ENCODE measurements at places on chromosomes 6 and 20. TPM values are rescaled to one million over a fixed set of nuclear protein-coding genes. Genes with fewer than 3 reads are reported as not detected.

UBE2C gene
- total RNA-seq: 281 TPM

LY6G5B gene
- 4.3 TPM for total RNA-seq

VGLL2 gene
- not detected for total RNA-seq

DNAH8 gene
- not detected for total RNA-seq

OPRL1 gene
- 0.98 TPM for total RNA-seq

SLC17A3 gene
- total RNA-seq: 0.87 TPM

COL21A1 gene
- total RNA-seq: 0.60 TPM

BPIFB6 gene
- total RNA-seq: not detected

RUNX2 gene
- total RNA-seq: 1.2 TPM

CRIP3 gene
- not detected for total RNA-seq

ABHD16B gene
- total RNA-seq: not detected

ID1 gene
- total RNA-seq: 530 TPM

C20orf141 gene
- not detected for total RNA-seq

IRAK1BP1 gene
- total RNA-seq: 0.76 TPM

OXT gene
- not detected for total RNA-seq

GHRH gene
- not detected for total RNA-seq

CCNC gene
- 20.0 TPM for total RNA-seq

SSTR4 gene
- 0.17 TPM for total RNA-seq

DYNLT1 gene
- total RNA-seq: 97.2 TPM

Measured in A549 treated with ZK216348 at 1 μM for 4 hours (cell line).